Endodermal cell (in vitro differentiated cells): ENCODE measurements at places on chromosomes 1 and 21. TPM values are rescaled to one million over a fixed set of nuclear protein-coding genes. Genes with fewer than 3 reads are reported as not detected.

The KRTAP20-4 gene
- not detected in 2 replicates for total RNA-seq

The LCE3E gene
- total RNA-seq: not detected in 3 replicates

The GRHL3 gene
- total RNA-seq: 1.8 and 2.5 TPM in 2 replicates

DNA sequence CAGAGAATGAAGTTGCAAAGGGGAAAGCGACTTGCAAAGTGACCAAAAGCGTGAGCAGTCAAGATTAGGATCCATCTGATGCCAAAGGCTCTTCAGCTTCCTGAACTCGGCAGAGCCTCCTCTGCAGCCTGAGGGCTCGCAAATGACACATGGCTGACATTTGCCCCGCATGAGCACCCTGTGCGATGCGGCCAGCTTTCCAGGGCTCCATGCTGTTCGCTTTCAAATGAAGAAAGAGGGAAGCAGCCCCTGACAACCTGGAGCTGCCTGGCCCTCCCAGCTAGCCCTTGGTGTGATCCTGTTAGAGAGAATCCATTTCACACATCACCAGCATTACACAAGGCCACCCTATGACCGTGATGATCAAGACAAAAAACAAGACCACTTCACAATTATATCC lies 20.2 kb upstream of the FAM131C start:
- peak; percentile 48 for DNase-seq

DNA sequence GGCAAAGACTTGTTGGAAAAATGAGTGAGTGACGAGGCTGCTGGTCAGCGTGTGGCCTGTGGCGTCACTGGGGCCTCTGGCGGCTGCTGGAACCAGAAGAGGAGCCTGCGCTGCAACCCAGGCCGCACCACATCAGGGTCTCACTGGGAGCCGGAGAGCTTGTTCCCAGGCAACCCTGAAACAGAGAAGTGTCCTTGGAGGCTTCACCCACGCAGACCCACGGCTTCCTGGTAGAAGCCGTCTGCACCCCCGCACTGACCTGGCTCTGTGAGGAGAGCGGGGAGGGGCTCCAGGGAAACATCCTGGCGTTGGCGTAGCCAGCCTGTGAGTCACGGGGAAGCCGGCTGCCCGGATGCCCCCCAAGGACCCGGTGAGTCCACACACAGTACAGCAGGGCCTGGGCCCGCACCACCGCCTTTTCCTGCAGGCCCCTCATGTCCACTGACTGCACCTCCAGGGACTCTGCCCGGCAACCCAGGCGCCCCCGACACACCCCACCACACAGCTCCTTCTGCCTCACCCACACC lies 57.4 kb downstream of the COL6A1 start:
- DNase-seq: peak; percentile 56

DNA sequence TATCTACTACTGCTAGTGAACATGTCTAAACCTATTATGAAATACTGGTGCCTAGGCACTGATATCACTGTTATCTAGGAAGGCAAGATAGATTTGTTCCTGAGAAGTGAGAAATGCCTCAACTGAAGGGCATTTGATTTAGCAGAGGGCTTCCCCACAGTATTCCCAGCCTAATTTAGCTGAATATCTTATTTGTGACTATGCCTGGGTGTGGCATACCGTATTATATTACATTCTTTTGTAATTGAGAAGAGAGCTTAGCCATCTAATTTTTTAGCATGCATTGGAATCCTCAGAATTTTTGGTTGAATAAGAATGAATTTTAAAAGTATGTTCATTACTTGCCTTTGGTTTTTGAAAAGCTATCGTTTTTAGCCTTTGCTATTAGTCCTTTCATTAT lies 99.1 kb downstream of the ZP4 start:
- DNase-seq: no peak

DNA sequence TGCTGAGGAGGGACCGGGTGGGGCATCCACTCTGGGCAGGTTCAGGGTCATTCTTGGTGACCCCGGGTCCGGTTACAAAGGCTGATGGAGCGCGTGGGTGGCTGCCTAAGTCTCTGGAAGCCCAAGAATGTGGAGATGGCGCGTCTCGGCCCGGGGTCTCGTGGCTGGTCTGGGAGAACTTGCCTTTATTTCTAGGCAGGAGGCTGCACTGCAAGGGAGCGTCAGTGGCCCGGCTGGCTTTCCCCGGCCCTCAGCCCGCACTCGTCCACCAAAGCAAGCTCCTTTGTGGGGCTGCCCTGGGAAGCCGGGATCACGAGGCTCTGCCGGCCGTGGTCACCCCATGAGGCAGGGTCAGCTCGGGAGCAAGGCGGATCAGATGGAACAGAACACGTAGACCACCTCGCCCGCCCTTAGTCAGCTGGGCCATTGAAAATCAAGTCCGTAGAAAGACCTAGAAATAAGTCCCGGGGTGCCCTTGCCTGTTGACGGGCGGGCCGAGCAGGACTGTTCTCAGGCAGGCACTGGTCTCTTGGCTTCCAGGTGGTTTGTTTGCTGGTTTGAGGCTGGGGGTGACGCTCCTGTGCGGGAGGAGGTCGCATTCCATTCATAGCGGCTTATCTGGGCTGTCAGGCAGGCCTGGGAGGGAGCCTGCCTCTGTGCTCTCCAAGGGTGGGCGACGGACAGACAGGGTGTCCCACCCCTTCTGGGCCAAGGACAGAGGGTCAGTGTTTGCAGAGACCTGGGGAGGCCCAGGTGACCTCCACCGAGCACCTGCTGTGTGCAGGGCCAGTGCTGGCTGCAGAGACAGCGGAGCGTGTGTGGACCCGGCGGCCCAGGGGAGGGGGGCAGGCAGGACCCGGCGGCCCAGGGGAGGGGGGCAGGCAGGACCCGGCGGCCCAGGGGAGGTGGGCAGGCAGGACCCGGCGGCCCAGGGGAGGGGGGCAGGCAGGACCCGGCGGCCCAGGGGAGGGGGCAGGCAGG lies 25.8 kb downstream of the COL18A1 start:
- peak; percentile 93 for DNase-seq

DNA sequence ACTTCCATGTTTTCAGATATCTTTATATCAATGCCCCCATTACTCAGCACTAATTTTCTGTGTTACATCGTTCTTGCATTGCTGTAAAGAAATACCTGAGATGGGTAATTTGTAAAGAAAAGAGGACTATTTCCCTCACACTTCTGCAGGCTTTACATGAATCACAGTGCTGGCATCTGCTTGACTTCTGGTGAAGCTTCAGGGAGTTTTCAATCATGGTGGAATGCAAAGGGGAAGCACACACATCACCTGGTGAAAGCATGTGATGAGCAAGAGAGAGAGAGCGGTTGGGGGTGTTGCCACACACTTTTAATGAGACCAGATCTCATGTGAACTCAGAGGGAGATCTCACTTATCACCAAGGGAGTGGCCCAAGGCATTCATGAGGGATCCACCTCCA lies 14.9 kb upstream of the APP start:
- DNase-seq: no peak

GRCh38 chr1:151934048-151934493 lies 24.8 kb upstream of the THEM4 start:
- peak; percentile 77 for DNase-seq

DNA sequence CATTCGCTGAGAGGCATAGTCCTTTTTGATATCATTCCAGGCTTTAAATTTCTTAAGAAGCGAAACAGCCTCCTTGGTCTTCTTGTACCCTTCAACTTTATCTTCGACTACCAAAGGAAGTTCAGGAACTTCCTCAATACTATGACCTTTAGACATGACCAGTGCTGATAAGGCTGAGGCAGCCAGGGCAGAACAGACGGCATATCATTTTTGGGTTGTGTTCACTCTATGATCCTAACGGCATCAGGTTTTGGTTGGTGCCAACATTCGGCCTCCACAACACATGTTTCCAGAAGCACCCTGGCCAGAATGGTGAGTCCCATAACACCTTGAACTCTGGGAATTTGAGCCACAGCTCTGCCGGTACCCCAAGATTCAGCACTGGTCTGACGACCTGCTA lies 31.4 kb upstream of the MYOC start:
- DNase-seq: no peak

DNA sequence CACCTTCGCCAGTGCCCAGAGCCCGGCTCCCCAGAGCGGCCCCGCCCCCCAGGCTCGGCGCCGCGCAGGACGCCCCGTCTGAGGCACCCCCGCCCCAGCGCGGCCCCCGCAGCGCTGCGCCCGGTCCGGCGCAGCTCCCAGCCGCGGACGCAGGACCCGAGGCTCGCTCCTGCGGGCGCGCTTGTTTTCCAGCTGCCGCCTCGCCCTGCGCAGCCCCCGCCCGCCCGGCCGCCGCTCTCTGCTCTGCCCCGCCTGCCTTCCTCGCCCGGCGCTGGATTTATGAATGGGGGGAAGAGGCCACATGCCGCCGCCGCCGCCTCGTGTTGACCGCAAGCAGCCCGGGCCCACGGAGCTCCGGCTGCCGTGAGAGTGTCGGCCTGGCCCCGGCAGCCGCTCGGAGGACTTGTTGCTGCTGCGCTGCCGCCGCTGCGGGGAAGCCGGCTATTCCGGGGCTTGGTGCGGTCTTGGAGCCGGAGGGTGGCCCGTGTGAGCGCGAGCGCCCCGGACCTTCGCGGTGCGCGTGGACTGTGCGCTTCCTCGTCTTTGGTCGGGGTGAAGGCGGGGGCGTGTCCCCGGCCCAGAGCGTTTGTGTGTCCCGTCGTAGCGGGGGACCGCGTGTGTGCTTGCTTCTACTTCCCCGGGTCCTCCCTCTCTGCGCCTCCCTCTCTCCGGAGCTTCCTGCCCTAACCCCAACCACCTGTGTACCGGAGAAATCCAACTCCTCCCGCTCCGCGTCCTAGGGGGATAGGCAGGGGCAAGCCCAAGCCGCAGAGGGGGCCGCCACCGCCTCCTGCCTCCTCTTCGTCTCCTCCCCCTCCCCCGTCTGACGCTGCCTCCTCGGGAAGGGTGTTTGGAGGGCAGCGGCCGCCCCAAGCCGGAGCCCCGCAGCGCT lies 736 bp downstream of the KCNC4 start:
- DNase-seq: peak; percentile 82

- DNase-seq: no peak
Observed at GRCh38 chr1:46757956-46758528, 39.1 kb upstream of the EFCAB14 start.

GRCh38 chr21:37101384-37101783 lies 28.3 kb downstream of the TTC3 start:
- no peak for DNase-seq

GRCh38 chr21:29193901-29194300 lies 63.5 kb downstream of the MAP3K7CL start:
- DNase-seq: no peak

GRCh38 chr21:21268061-21268471 lies 269.9 kb downstream of the NCAM2 start:
- no peak for DNase-seq

GRCh38 chr21:23016617-23017016 lies 2018.4 kb downstream of the NCAM2 start:
- DNase-seq: peak; percentile 72

GRCh38 chr1:35544976-35545375 lies 12.2 kb downstream of the KIAA0319L start:
- peak; percentile 89 for DNase-seq
